ENCODE measurements at places on chromosomes 3 and 15.

DNA sequence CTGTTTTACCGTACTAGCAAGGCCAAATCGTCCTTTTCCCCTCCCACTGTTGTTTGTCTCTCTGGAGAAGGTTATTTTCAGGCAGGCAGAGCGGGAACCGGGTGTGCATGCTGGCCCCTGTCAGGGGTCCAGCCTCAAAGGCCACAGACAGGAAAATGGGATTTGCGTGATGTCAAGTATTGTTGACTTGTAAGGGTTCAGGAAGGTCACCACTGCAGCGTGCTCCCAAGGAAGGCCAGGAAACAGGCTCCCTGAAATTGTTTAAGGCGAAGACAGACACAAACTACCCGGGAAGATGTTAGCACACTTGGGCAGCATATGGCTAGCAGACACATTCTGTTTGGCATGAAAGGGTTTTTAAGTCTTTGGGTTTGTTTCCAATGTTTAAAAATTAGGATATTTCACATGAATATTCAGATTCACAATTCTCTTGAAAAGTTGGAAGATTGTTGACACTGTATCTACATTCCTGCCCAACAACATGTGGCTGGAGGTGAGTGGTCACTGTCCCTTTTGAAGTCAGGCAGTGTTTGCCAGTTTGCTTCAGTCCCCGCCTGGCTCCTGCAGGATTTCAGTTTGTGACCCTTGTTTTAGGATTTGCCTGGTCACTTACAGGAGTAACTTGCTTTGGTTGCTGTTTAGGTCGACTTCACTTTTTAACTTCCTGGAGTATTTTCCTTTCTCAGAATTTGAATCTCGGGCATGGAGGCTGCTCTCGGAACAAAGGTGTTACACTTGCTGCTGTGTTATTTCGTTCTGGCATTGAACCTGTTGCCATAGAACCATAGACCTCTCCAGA lies 90.4 kb downstream of the BDH1 start:
- DNase-seq = no peak

DNA sequence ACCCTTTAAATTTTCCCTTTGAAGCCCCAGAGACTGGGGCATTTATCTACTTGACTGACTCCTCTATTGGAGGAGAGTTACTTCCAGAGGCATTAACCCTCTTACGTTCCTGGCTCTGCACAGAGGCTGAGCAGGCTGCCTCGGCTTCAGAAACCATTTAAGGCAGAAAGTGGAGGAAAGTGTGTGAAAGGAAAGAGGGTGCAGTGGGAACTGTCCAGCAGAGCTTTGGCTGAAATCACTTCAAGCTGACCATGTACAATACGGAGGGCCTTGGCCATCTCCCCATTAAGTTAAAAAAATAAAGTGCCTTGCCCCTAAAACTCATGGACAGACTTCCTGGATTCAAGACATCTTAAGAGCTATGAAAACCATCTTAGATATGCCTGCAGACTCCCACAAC lies 238.7 kb downstream of the SV2B start:
- no peak for DNase-seq

- no peak for DNase-seq
Observed at GRCh38 chr3:54845551-54845950, 82.3 kb downstream of the LRTM1 start.

- no peak for DNase-seq
Observed at GRCh38 chr15:79887054-79887930, 9.5 kb downstream of the MTHFS start.

DNA sequence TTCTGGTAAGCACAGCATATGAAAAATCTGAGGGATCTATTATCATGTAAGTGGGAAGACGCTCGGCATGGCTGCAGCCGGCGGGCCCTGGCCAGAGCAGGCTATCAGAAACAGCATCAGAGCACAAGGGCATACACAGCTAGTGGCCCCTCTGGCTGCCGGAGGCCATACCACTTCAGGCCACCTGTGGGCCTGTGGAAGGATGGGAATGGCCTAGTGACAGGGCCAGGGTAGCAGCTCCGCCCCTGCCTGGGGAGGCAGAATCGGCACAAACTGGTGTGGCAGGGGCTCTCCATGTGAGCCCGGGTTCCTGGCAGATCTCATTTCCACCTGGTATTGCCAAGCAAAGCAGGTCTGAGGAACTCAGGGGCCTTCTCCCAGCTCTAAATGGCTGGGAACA lies 46.4 kb downstream of the SH3BP5 start:
- no peak for DNase-seq

DNA sequence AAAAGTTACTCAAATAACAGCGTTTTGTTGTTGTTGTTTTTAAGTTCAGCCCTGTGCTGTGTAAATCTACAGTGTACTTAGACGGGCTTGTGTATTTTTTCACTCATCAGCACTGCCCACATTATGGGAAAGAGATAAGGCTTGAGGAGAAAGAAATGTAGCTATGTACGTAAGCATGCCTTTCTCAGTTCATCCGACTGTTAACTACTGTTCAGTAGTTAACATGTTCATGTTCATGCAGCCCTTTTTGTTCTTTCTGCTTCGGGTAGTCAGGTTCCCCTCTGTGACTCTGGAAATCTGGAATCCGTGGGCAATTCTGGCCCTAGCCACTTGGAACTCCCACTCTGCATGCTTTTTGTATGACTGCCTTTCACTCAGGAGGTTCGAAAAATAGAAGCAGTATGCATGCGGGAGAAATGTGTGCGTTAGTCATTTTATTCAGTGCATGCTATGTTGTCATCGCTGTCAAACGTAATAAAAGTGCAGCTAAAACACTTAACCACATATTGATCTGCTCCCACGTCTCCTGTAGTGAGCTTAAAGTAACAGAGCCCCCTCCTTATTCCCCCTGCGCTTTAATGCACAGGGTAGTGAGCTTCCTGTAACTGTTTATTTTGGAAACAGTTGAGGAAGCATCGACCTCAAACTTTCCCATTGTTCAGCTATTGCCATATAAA lies 283.1 kb upstream of the NR2F2 start:
- no peak for DNase-seq

DNA sequence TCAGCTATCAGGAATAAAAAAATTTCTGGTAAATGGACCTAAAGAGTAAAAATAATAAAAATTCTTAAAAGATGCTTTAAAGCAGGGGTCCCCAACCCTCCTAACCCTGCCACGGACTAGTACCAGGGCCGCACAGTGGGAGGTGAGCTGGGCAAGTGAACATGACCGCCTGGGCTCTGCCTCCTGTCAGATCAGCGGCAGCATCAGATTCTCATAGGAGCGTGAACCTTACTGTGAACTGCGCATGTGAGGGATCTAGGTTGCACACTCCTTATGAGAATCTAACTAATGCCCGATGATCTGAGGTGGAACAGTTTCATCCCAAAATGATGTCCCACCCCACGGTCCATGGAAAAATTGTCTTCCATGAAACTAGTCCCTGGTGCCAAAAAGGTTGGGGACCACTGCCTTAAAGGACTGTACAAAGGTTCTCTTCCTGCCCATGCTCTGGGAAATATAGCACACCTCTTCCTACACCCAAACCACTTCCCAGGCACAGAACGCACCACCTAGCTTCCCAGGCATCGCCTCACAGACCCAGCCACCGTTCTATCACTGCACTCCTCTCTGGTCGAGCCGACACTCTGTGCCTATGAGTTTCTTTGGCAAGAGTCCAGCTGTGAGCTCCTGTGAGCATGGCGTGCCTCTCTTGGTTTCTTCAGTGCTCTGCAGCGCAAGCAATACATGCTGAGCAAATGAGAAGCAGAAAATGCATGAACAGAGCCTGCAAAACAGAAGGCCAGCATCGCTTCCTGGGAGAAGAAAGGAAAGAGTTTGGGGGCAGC lies 104.9 kb downstream of the OCA2 start:
- DNase-seq = no peak

DNA sequence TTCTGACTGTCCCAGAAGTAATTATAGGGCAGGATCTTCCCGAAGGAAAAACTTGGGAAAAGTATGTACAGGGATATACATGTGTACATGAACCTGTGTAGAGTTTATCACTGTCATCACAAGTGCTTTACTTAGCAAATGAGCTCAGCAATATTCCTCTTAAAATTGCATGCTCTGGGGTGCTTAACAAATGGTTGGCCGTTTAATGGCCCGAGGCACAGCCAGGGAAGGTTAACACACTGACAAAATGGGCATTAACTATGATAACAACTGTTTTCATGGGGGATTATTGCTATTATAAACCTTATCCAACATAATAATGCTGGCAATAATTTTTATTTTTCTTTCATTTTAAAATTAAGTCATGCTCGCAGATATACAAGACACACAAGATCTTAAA lies 459.3 kb downstream of the TUSC7 start:
- no peak for DNase-seq

GRCh38 chr3:34312684-34313083 lies 514.3 kb downstream of the PDCD6IP start:
- DNase-seq = no peak

- no peak for DNase-seq
Observed at GRCh38 chr3:133674290-133674919, 12.7 kb upstream of the TOPBP1 start.

GRCh38 chr3:155919728-155920127 lies 49.3 kb downstream of the GMPS start:
- no peak for DNase-seq

GRCh38 chr3:65540666-65541065 lies 498.1 kb downstream of the MAGI1 start:
- no peak for DNase-seq

Data from GOT3 (cell line).